Activated T-helper 1 cell treated with anti-CD3 and anti-CD28 coated beads, Interleukin-2, amount 50 U/mL, for 16 hours (primary cell): ENCODE measurements at places on chromosomes 3 and 15.
A peak's percentile ranks its signal among the peaks of the same experiment; 100 is the strongest.

- no peak for DNase-seq
Observed at GRCh38 chr15:44157679-44158078, 37.4 kb downstream of the FRMD5 start.

DNA sequence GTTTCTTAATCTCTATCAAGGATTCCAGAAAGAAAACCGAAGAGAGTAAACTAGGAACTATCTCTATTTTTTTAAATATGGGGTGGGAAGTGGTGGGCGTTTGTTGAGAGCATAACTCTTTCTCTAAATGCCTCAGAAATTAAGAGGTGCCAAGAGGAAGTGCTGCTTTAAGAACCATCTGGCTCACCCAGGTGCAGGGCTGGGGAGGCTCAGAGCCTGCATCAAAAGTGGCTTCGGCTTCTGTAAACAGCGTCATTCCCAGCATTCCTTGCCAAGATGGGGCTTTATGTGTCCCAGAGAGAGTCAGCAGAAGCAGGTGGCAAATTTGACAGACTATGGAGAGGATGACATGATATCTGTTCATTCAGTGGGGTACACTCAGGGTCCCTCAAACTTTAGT, 123.3 kb upstream of the BFSP2 start:
- no peak for DNase-seq

DNA sequence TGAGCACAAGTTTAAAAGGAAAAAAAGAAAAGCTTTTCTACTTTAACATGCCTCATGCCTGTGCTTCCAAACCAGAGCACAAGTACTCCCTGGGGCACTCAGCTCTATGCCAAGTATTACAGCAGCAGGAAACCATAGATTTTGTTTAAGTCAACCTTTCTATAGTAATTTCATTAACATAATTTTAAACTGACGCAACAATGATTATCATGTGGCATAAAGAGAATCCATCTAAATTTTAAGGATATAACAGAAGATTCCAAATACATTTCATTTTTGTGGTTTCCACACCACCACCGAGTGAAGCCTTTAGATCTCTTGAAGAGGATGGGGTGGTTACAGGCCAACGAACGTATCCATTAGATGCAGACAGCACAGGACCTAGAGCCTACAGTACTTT, 112.1 kb downstream of the TNIK start:
- no peak for DNase-seq

GRCh38 chr3:143348486-143349327, 229.1 kb downstream of the CHST2 start:
- DNase-seq = no peak

- no peak for DNase-seq
Observed at GRCh38 chr15:67085818-67086636, 20.6 kb downstream of the SMAD3 start.

GRCh38 chr15:82134461-82134860, 88.6 kb upstream of the MEX3B start:
- no peak for DNase-seq

DNA sequence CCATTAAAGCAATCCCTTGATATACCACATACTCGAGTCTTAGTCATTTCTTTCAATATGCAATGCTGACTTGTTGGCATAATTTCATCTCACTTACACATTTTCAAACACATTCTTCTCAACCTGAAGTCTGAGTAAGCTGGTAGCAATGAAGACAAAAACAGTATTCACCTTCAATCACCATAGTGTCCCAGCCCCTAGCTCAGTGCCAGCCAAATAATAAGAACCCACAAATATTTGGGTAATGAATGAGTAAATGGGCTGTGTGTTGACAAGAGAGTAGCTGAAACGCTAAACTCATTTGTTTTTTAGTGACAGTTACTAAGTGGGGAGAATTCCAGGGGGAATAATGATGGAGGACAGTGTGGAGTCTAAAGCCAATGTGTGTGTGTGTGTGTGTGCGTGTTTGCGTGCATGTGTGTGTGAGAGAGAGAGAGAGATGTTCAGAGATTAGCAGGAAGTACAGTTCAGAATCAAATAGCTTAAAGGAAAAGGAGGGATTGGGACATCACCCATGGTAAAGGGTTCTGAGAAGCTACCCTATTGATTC, 165.7 kb downstream of the GAP43 start:
- DNase-seq = no peak

DNA sequence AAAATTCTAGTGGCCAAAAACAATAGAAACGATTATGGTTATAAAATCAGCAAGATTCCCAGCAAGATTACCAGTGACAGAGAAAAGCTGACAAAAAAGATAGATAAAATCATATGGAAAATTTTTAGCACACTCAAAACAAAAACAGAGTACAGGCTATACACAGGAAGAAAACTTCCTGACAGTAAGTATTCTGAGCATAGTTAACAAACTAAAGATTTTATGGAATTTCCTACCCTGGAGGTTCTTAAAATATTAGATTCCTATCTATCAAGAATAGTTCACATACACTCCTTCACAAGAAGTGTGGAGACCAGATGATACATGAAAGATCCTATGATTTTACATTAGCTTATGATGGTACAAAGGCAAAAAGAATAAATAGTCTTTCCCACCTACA, 50.8 kb downstream of the ZNF148 start:
- DNase-seq = no peak

- DNase-seq = no peak
Observed at GRCh38 chr15:42939841-42940240, 19.3 kb upstream of the TTBK2 start.

DNA sequence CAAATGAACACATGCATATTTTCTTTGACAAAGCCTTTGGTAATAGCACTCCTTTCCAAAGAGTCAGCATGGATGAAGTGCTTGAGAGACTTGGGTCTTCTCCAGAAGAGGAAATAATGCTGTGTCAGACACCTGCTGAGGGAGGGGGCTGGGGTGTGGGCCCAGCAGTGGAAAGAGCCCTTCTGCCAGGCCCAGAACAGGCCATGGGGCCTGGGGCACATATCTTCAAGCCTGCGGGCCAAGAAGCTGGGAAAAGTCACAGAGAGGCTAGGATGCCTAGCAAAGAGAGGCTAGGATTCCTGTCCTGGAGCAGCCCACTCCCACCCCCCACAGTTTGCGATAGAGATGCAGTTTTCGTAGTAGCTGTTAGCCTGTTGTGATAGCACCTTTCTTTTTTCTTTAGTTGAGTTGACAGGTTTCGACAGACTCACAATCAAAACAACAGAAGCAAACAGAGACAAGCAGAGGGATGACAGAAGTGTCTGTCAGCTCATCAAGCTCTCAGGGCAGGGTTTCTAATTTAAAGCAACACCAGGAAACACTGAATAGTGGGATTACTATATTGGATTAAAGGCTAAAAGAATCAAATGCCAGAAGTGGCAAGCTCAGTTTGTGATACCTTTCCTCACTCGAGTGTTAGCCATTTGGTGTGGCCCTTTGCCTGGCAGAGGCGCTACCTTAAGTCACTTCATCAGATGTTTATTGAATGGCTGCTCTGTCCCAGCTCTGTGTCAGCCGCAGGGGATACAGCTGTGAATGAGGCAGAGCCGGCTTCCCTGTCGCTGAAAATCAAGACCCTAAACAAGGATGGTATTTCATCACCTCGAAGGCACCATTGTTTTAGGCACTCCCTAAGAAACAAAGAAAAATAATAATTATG, 19.0 kb downstream of the CMTM7 start:
- DNase-seq = no peak

DNA sequence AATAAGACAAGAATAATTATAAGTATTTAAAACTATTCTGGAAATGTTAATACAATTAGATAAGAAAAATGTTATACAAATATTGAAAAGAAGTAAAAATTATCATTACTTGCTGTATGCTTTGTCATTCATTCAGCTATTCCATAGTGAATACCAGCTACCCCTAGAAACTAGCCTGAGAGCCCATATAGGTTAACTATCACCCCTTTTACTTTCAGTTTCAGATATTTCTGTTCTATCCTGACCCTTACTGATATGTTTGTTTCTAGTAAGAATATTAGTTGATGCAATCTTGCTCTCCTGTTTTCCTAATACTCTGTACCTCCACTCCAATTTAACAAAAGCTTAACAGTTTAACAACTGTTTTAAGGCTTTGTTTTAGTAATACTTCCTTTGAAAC, 31.6 kb downstream of the FAM227B start:
- no peak for DNase-seq

GRCh38 chr3:136938334-136938733, 19.4 kb upstream of the IL20RB start:
- DNase-seq = no peak

- no peak for DNase-seq
Observed at GRCh38 chr3:66938338-66938963, 59.7 kb upstream of the KBTBD8 start.

GRCh38 chr3:151999936-152000335, 126.5 kb downstream of the SUCNR1 start:
- no peak for DNase-seq

DNA sequence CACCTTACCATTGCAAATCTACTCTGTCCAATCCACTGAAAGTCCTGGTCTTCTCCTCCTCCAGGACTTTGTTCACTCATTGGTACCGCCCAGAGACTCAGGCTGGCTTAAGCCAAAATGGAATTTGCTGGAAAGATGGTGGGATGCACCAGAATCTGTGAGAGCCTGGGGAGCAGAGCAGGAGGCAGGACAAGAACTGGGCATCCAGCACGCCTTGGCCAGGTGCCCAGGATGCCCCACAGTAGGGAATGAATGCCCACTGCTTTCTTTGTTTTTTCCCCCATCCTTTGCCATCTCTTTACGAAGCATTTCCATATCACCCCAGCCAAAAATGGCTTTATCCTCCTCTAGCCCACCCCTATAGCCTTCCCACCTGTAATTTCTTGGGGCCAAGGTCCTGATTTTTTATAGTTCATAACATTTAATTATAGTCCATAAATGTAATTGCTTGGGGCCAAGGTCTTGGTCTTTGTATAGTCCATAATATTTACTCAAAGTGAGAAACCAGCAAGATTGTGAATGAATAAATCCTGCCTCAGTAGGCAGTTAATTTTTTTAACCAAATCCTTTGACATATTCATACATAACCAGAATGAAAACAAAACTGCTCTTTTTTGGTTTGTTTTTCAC, 23.3 kb upstream of the IREB2 start:
- DNase-seq = no peak

GRCh38 chr3:30871720-30872119, 22.7 kb downstream of the GADL1 start:
- no peak for DNase-seq

DNA sequence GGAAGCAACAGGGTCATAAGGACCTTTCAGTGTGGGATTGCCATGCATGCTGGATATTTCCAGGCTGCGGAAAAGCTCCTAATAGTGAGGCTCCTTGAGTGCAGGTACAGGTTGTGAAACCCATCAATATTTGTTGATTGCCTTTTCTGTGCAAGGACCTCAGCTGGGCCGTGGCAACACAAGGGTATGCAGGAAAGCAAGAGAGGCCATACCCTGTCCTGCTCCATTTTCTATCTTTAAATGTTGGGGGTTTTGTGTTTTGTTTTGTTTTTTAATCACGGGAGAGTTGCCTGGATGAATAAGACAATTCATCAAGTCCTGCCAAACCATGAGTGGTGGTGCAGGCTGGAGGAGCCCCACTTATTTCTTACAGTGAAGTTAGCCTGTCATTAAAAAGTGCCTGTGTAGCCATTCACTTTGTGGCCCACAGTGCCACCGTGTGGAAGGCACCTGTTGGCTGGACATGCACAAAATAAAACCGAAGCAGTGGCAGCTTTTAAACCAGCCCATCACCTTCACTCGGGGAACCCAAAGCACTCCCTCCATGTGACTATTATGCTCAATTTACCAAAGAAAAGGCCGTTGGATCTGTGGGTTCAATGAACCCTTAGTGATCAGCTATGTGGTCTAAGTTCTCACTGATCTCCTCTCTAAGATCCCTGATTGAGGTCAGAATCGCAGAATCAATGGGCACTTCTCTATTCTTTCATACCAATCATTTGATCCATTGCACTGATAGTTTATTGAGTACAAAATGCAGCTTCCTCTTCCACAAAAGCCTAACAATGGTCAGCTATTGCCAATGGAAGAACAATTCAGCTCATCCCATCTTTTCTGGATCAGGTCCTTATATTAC, 42.2 kb downstream of the CLDN18 start:
- DNase-seq = no peak

GRCh38 chr15:65066001-65066634, 1.7 kb downstream of the RASL12 start:
- DNase-seq = no peak

GRCh38 chr15:99213187-99213811, 36.1 kb downstream of the TTC23 start:
- DNase-seq = peak; percentile 22

DNA sequence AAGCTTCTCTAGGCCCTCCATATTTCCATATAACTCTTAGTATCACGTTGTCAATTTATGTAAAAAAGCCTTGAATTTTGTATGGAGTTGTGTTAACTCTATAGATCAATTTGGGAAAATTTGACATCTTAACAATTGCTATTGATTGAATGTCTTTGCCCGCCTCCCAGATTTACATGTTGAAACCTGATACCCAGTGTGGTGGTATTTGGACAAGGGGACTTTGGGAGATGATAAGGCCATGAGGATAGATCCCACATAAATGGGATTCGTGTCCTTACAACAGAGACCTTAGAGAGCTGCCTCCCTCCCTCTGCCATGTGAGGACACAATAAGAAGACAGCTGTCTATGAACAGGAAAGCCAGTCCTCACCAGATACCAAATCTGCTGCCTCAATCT, 21.1 kb upstream of the TNK2 start:
- DNase-seq = no peak

GRCh38 chr15:77807115-77807514, 174.4 kb upstream of the LINGO1 start:
- DNase-seq = no peak

DNA sequence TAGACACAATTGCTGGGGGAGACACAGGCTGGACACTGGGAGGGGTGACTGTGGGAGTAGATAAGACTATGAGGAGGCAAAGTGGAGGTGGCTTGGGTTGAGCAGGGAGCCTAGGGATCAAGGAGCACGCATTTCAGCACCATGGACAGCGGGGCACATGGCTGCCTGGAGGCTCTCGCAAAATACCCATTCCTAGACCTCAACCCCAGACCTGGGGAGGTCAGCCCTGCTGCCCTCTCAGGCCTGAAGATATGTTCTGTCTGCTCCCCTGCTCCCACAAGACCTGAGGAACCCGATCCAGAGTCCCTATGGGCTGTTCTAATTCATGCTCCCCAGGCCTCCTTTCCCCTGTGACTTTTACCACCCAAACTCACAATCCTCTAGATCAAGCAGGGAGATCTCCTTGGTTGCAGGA, 16.0 kb upstream of the CPEB1 start:
- DNase-seq = no peak

GRCh38 chr15:99635794-99636193, 70.0 kb downstream of the MEF2A start:
- no peak for DNase-seq

DNA sequence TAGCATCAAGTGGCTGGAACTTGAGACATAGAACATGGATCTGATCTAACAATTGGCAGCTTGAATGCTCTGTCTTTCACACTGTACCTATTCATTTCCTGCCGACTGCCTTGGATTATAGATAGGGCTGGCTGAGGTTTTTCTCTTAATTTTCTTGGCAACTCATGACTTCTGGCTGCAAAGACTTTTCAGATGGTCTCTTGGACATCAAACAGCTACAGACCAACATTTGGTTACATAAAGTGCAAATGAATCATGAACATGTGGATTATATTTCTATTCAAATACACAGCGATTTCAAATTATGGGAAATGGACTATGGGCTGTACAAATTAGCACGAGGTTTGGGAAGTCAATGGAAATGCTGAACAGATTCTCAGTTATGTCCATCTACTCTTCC, 26.2 kb upstream of the IL16 start:
- no peak for DNase-seq

GRCh38 chr3:109597444-109597843, 260.1 kb upstream of the DPPA4 start:
- DNase-seq = no peak

- no peak for DNase-seq
Observed at GRCh38 chr3:42165211-42165610, 74.1 kb downstream of the TRAK1 start.
